ENCODE measurements at places on chromosomes 3 and 15. TPM values are rescaled to one million over a fixed set of nuclear protein-coding genes. Genes with fewer than 3 reads are reported as not detected.

Gene INKA1
- total RNA-seq: 13.2 TPM

Gene FILIP1L
- 30.0 TPM for total RNA-seq

Gene GOLGA8T
- total RNA-seq: 0.27 TPM

Gene BFSP2
- not detected for total RNA-seq

Gene STXBP5L
- total RNA-seq: under 0.01 TPM

Gene PEX11A
- total RNA-seq: 7.1 TPM

Gene GOLGA6L22
- total RNA-seq: under 0.01 TPM

Gene CPLX3
- not detected for total RNA-seq

- peak; percentile 25 for DNase-seq
Measured at GRCh38 chr3:104564045-104564643, 802.6 kb upstream of the ALCAM start.

GRCh38 chr3:72587282-72587681, 261.0 kb downstream of the SHQ1 start:
- no peak for DNase-seq

DNA sequence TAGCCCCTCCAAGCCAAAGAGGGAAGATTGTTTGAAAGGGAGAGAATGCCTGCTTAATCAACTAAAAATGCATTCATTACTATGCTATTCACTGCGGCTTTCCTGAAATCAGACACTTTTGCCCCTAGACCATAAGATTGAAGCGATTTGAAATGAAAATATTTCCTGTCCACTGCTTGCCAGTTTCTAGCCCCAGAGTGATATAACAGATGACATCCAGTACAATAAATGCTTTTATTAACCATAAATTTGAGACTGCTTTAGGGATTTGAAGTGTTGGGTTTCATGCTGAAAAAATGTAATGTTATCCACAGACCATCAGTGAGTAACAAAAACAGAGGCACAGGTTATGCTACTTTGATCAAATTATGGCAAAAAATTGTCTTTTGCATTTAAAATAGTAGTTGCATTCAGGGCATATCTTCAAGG, 14.1 kb downstream of the IL17RD start:
- peak; percentile 94 for DNase-seq

DNA sequence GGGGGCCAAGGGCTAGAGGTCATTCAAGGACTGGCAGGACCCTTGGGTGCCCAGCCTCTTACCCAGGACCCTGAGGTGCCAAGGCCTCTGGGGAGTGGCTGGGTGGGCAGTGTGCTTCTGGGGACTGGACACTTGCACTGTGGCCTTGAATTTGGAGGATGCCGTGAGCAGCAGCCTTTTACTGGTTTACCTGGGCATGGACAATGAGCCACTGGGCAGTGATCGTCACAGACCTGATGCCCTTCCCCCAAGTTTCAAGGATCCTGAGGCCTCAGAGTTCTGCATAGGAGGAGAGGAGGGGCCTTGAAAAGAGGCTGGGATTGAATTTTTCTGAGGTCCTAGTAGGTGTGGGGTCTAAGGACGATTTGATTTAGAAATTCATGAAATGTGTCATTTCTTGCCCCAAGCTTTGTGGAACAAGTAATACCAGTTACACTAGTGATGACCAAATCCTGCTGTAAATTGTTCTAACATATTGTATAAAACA, 146.1 kb upstream of the TPM1 start:
- no peak for DNase-seq

DNA sequence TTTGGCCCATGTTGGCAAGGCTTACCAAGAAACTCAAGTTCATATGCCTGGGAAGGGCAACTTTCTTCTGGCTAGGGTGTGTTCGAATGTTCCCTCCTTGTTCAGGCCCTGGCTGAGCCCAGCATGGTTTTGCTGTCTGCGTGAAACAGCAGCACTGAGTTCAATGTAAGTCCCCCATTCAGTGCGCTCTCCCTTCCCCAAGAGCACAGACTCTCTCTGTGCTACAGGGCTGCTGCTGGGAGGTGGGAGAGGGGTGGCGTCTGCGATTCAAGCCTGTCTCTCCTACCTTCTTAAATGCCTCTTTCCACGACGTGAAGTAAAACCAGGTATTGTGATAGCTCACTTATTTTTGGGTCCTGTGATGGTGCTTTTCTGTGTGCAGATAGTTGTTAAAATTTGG, 289.3 kb upstream of the GOLIM4 start:
- no peak for DNase-seq

- DNase-seq: no peak
Measured at GRCh38 chr3:66478960-66479359, 21.9 kb downstream of the LRIG1 start.

- DNase-seq: peak; percentile 11
Measured at GRCh38 chr3:16864610-16865313, 20.0 kb upstream of the PLCL2 start.

DNA sequence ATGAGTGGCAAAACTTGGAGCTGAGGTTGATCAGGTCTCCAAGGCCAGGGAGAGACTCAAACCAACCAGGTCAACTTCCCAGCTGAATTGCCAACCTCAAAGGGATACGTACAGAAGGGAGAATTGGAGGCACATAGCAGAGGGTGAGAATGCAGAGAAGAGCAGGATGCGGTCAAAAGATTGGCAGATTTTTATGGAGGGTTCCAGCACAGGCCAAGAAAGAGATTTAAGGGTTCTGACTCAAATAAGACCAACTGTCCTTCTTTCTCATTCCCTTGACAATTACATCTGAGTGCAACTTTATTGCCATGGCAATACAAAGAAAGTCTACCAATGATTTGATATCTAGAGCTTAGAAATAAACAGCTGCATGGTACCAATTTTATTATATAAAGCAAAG, 33.2 kb downstream of the SCG5 start:
- DNase-seq: no peak

DNA sequence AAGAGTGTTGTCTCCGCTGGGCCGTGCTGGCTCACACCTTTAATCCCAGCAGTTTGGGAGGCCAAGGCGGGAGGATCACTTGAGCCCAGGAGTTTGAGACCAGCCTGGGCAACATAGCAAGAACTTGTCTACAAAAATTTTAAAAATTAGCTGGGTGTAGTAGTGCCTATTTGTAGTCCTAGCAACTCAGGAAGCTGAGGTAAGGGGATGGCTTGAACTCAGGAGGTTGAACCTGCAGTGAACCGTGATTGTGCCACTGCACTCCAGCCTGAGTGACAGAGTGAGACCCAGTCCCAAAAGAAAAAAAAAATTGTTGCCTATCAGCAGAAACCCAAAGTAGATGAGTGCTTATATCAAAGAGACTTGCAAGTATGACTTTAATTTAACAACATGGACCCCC, 12.7 kb upstream of the AKAP13 start:
- DNase-seq: no peak

DNA sequence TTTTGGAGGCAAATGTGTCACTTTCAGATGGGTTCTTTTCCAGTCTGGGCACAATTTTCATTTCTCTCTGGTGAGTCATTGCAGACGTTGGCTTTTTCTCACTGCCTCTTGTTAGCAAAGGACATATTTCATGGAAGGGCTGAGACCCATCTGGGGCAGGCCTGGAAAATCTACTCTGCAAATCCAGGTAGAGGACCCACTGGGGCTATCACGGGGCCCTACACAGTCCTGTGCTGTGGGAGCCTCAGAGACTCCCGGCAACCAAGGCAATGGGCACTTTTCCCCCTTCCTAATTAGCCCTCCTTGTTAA, 58.0 kb downstream of the HRH1 start:
- no peak for DNase-seq

DNA sequence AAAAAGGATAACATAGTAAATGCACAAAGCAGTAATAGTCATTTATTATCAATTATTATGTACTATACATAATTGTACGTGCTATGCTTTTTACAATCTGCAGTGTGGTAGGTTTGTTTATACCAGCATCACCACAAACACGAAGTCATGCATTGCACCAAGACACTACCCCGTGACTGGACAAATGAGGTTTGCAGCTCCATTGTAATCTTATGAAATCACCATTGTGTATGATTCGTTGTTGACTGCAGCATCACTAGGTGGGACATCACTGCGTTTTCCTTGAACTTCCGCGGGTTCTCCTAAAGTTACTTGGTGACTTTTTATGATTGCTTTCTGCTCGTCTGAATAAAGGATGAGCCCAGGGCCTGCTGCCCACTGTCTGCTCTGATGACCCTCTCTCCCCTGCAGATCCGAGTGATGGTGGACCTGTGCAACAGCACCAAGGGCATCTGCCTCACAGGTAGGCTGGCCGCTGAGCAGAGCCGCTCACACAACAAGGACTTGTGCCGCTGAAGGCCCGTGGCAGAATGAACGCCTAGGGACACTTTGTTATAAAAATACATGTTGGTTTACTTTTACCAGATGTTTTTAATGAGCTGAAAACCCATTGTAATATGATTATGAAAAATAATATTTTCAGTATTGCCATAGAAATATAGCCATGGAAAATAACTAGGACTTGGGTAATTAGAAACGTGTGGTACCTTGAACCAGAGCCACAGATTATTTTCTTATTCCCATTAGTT, 35.8 kb downstream of the GLDN start:
- peak; percentile 64 for DNase-seq

GRCh38 chr15:89756897-89757296, 5.8 kb upstream of the MESP1 start:
- DNase-seq: no peak

- DNase-seq: no peak
Measured at GRCh38 chr3:79230266-79230665, 537.5 kb downstream of the ROBO1 start.

- no peak for DNase-seq
Measured at GRCh38 chr15:60544581-60545264, 65.8 kb upstream of the ICE2 start.

DNA sequence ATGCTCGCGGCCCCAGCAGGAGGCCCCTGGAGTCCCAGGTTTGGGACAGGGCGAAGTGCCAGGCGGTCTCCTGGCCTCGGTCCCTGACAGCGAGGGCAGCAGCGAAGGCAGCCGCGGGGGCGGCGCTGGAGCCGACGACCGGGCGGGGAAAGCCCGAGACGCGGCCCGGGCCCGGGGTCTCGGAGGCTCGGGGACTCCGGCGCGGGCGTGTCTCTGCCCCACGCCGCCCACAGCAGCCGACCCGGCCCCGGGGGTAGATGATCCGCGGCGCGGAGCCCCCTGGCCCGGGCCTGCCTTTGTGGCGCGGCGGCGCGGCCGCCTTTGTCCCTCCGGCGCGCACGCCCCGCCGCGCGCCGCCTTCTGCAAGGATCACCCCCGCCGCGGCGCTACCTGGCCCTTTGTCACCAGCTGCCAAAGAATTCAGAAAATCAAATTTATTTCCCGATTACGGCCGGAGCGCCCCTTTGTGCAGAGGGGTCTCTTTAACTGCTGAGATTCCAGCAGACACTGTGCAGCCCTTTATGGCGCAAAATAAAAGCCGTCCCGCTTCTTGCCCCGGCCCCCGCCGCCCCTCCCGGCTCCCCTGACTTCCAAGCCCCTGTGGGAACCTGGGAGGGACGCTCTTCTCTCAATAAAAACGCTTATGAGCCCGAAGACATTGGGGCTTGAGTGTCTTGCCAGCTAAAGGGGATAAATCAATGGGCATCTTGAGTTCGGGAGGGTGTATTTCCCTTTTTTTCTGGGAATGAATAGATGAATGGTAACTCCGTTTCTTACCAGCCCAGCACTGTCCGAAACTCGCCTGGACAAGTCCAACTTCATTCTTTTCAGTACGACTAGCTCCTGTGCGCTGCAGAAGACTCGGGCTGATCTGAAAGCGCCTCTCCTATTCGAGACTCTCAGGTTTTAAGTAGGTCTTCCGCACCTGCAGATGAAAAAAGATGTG, 68.4 kb downstream of the HES1 start:
- no peak for DNase-seq

- DNase-seq: no peak
Measured at GRCh38 chr15:80985981-80986380, 3.6 kb downstream of the MESD start.

GRCh38 chr3:194875581-194876402, 190.1 kb downstream of the FAM43A start:
- no peak for DNase-seq

- DNase-seq: no peak
Measured at GRCh38 chr3:43559961-43560360, 61.9 kb downstream of the ANO10 start.

- DNase-seq: peak; percentile 92
Measured at GRCh38 chr3:61666615-61667330, 105.4 kb downstream of the PTPRG start.

DNA sequence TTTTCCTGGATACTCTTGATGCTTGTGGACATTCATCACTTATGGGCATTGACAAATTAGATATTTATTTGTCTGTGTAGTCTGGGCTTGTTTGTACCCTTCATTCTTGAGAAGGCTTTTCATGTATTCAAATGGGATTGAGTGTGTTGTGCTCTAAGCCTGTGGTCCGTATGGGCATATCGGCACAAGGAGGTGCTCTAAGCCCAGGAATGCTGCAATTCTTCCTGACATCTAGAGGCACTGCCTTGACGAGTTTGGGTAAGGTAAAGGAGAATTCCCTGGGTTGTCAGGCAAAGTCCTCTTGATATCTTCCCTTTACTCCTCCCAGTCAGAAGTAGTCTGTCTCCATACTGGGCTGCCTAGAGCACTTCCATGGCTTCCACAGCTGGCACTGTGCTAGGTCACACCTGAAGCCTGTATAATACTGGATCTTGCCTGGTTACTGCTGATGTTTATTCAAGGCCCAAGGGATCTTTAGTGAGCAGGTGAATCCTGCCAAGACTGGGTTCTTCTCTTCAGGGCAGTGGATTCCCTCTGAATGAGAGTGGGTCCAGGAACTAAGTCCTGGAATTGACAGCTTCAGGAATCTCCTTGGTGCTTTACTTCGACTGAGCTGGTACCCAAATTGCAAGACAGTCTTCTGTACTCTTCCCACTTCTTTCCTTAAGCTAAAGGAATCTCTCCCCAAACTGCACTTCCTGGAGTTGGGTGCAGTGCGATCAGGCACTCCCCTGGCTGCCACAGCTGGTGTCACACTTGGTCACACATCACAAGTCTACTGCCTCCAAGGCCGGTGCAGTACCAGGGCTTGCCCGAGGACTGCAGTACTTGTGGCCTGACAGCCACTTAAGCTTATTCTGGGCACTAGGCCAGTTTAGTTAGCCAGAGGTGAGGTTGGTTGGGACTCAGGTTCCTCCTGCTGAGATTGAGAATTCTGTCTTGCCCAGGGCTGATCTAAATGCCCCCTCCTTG, 46.0 kb downstream of the GALK2 start:
- DNase-seq: no peak

- DNase-seq: no peak
Measured at GRCh38 chr3:185195652-185196051, 42.8 kb upstream of the C3orf70 start.

- no peak for DNase-seq
Measured at GRCh38 chr3:47428662-47429061, 47.1 kb downstream of the SCAP start.

- DNase-seq: peak; percentile 85
Measured at GRCh38 chr3:159763011-159763601, 225.5 kb upstream of the IL12A start.
